ENCODE measurements at places on chromosomes 11 and 22. TPM values are rescaled to one million over a fixed set of nuclear protein-coding genes. Genes with fewer than 3 reads are reported as not detected.

FDXACB1 gene
- 3.1 TPM for polyA plus RNA-seq

GAS2L1 gene
- polyA plus RNA-seq: 2.3 TPM

MUC5AC gene
- not detected for polyA plus RNA-seq

LRRN4CL gene
- polyA plus RNA-seq: 0.82 TPM

PTPRCAP gene
- 1.7 TPM for polyA plus RNA-seq

SOX6 gene
- 2.2 TPM for polyA plus RNA-seq

NOX4 gene
- 0.71 TPM for polyA plus RNA-seq

ENTHD1 gene
- not detected for polyA plus RNA-seq

TPP1 gene
- polyA plus RNA-seq: 5.3 TPM

MISFA gene
- 3.0 TPM for polyA plus RNA-seq

GSTT2B gene
- not detected for polyA plus RNA-seq

TMPRSS13 gene
- not detected for polyA plus RNA-seq

OR51E1 gene
- not detected for polyA plus RNA-seq

OPCML gene
- polyA plus RNA-seq: 11.6 TPM

SLC15A3 gene
- polyA plus RNA-seq: not detected

DTX4 gene
- 37.7 TPM for polyA plus RNA-seq

ROBO4 gene
- polyA plus RNA-seq: not detected

NLRP6 gene
- polyA plus RNA-seq: not detected

Measured in neural cell (in vitro differentiated cells).